Midbrain (tissue), 1 donor: ENCODE measurements at places on chromosomes 1 and 21.
A peak's percentile ranks its signal among the peaks of the same experiment; 100 is the strongest.

DNA sequence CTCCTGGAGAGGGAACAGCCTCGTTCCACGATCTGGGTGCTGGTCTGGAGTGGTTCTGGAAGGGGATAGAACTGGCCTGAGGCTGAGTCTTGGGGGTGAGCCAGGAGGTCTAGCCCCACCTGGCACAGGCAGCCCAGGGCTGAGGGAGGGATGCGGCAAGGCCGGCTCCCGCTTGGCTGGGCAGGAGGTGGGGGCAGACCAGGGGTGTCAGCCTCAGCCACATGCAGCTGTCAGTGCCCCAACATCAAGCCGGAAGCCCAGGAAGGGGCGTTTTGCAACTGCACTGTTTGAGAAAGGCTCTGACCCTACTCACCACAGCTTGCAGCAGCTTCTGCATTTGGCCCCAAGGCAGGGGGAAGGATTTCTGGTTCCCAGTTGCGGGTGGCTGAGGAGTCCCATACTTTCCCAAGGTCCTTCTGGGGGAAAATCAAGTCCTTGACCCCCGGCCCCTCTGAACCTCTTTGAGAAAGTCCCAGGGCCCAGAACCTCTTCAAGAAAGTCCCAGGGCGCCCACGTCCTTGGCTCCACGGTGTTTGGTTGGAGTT is 2.0 kb downstream of the EFHD2 start:
- peak; percentile 15 for DNase-seq

DNA sequence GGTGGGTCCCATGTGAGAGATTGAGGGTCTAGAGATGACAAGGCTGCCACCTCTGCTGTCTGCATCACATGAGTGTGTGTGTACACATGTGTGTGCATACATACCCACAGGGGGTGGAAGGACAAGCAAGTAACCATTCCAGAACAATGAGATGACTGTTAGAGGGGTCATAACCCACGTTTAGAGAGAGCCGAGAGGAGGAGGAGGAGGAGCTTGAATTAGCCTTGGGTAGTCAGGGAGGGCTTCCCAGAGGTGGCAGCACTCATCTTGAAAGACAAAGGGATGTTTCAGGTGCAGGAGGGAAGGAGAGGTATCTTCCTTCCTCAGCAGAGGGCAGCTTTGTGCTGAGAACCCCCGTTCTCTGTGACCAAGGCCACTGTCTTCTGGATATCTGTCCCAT is 21.3 kb downstream of the TNFRSF1B start:
- DNase-seq: no peak

DNA sequence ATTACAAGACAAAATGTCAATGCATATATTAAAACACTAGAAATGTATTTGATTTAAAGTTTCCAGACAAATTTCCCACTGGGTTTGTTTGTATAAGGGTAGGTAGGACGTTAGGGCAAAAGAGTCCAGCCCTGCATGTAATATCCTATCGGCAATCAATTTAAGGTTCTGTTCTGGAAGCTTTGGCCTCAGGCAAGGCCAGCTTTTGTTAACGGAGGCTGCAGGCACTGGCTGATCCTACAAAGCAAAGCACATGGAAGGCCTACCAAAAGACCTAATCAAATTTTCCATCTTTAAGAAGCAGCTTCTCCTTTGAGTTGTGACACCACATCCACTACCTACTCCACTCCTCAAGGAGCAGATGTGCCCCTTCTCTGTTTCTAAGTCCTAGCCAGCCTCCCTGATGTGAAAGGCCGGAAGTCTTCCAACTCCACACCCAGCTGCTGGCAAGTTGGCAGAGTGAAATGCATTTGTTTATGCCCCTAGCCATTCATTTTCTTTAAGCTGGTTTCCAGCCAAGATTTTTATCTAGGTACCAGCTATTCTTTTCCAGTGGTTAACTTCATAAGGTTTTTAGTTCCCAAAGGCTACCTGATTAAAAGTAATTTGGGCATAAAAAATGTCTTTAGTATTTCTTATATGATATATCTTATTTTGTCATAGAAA is 452.6 kb downstream of the PTBP2 start:
- DNase-seq: no peak

DNA sequence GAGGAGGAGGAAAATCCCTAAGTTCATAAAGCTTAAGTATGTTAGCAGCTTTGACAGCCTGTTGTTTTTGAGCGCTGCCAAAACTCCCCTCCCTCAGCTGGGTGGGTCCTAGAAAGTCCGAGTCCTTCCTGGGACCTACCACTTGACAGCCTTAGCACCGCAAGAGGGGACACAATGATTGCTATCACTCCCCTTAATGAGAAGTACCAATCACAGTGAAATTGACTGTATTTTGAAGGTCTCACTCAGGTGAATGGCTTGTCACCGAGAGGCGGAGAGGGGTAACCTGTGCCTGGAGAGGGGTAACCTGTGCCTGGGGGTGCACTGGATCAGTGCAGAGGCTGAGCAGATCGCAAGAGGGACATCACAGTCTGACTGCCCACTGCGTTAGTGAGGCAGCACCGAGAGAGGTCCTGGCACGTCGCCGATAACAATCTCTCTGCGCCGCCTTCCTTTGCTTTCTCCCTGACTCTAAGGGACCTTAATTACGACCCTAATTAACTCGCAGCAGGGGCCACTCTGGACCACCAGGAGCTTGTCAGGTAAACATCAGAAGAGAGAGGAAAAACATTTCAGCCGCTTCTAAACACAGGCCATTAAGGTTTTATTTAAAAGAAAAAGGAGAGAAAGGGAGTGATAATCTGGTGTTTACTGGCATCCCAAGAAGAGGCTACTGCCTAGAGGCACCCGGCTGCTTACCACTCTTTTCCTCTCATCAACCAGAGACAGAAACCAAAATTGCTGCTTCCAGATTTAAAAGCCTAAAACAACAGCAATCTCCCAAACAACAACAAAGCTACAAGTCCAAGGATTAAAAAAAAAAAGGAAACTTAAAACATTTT is 25.7 kb upstream of the KCNK1 start:
- DNase-seq: no peak

GRCh38 chr1:34002810-34003209 is 138.9 kb downstream of the HMGB4 start:
- DNase-seq: no peak

DNA sequence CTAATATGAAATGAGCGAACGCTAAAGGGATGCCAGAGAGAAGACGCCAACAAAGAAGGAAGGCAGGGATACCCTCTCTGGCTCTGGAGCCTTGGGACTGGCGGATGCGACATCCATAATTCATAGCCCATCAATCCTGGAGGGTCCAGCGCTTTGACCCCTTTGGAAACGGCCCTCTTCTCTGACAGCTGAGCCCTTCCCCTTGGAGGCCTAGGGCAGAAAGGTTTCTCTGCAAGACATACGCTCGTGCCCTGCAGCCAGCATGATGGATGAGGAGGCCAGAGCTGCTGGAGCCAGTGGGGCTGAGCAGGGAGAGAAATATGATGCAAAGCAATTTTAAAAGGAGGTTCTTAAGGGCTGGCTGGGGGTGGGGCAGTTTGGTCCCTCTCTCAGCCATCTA is 22.2 kb downstream of the OPTC start:
- DNase-seq: no peak

DNA sequence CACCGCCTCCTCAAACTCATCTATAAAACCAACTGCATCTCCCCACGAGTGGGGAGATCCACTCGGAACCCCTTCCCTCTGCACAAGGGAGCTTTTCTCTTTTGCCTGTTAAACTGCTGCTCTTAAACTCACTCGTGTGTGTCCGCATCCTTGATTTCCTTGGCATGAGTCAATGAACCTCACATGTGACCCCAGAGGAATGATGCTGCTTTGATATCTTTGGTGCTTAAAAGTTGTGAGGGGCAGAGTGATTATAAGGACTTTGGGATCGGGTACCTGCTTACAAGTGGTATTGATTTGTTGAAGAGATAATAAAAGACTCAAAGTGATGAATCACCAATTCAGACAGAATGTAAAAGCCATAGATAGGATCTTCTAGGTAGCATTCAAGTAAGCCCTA is 125.3 kb downstream of the GREM2 start:
- no peak for DNase-seq

GRCh38 chr1:218917656-218918055 is 256.0 kb upstream of the LYPLAL1 start:
- no peak for DNase-seq

- DNase-seq: no peak
Observed at GRCh38 chr21:19510653-19511052, 1107.1 kb upstream of the TMPRSS15 start.

DNA sequence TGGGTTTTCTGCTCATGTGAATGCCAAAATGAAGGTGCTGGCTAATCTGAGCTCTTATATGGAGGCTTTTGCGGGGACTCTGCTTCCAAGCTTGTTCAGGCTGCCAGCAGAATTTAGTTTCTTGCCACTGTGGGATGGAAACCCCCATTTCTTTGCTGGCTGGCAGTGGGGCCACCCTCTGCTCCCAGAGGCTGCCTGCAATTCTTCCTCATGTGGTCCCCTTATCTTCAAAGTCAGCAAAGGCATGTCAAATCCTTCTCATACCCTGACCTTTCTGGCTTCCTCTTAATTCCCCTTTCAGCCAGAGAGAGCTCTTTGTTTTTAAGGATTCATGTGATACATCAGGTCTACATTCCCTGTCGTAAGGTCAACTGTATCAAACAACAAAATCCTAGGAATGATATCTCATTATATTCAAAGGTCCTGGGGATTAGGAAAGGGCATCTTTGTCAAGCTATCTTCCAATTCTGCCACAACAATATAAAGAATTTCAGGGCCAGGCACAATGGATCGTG is 5.2 kb upstream of the GPR161 start:
- no peak for DNase-seq

- no peak for DNase-seq
Observed at GRCh38 chr1:39663559-39663958, 8.3 kb downstream of the NT5C1A start.
